ENCODE measurements at places on chromosomes 16 and 17.

DNA sequence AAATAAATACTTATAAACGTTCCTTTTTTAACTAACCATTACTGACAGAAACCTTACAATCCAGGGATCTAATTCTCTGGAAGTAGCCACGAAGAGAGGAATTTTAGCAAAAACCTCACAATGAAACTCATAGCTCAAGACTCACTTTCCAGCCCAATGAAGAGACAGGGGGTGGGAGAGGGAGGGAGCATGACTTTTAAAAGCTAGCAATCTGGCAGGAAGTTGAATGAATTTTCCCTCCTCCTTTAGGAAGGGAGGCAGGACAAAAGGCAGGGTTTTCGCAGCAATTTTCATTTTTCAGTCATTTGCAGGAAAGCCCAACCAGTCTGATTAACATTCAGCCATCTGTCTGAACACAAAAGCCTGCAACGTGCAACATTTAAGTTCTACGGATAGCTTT is 381.5 kb upstream of the PSMD7 start:
- no peak for DNase-seq

DNA sequence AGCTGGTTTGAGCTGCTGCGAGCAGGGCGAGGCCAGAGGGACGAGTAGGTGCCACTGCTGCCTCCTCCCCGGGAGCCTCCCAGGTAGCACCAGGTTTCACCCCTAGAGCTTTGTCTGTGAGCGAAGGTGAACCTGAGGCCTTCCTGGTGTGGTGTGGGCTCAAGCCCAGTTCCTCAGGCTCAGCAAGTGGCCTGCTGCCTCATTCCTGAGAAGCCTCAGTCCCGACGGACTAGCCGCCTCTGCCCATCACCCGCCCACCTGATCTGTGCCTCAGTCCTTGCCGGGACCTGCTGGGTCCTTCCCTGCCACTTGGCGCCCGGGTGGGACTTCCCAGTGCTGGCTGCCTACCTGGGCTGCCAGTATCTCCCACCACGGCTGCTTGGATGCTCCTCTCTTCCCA is 1.7 kb downstream of the NLRC3 start:
- no peak for DNase-seq

- no peak for DNase-seq
These were observed 80.6 kb downstream of the NETO2 start for GRCh38 chr16:47063011-47063724.

DNA sequence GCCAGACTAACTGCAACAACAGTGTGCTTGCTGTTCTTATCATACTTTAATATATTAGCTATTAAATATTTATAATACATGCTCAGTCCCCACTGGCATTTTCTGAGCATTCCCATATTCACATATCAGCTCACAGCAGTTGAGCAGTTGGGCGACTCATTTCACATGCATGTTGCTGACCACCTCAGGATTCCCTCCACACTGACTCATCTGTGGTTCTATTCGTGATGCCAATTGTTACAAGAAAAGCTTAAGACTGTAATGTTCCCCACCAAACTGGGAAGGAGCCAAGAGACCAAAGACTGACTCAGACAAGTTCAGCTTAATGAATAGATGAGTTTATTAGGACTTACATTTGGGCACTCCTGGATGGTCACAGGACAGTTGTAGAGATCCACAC is 100.3 kb upstream of the KIF2B start:
- no peak for DNase-seq

- no peak for DNase-seq
These were observed 3.8 kb upstream of the DEF8 start for GRCh38 chr16:89944773-89945172.

GRCh38 chr16:48501516-48502377 is 108.2 kb downstream of the N4BP1 start:
- no peak for DNase-seq

GRCh38 chr16:73546341-73546845 is 498.5 kb upstream of the ZFHX3 start:
- DNase-seq: no peak

DNA sequence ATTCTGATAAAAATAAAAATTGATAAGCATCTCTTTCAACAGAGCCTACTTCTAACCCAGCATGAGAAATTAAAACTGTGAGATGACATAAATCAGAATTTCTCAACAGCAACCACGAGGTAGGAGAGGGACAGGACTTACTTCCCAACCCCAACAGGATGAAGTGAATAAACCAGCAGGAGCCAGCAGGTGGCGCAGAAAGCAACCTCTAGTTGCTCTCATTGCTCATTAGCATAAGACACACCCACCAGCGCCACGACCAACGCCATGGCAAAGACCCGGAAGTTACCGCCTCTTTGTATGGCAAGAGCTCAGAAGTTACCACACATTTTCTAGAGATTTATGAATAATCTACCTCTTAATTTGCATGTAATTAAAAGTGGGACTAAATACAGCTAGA is 189.4 kb upstream of the CDH8 start:
- DNase-seq: peak; percentile 12

DNA sequence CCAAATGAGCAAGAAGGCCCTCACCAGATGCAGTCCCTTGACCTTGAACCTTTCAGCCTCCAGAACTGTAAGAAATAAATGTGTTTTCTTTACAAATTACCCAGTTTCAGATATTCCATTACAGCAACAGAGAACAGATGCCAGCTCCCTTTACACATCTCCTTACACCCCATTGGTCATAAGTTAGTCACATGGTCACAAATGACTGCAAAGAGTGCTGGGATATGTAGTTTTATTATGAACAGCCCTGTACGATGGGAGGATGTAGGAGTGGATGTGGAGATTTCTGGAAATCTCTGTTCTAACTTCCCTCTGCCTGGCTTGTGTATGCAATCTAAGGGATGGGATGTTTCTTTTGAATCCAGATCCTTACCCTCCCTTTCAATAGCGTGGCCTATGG is 13.3 kb upstream of the RPL38 start:
- no peak for DNase-seq

DNA sequence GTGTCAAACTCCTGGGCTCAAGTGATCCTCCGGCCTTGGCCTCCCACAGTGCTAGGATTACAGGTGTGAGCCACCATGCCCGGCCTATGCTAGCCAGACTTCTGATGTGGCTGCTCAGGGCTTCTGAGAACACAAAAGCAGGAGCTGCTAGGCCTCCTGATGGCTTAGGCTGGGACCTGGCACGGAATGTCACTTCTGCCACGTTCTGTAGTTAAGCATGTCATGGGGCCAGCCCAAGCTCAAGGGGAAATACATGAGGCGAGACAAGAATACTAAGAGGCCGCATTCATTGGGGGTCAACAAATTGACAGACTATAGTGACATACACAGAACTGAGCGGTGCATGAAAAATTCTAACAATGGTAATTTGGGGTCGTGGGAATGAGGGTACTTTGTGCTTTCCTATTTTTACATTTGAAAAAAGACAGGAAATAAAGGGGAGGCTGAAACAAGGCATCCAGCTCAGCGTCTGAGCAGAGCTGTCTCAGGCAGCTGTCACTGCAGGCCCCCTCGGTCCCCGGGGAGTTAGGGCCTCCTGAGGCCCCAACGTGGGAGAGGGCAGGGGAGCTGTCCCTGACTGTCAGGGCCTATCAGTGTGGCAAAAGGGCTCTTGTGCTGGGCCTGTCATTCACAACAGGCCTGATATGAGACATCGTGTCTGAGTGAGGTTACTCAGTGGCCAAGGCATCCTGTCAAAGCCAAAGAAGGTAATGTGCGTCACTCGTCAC is 26.4 kb downstream of the CFAP20 start:
- DNase-seq: no peak

DNA sequence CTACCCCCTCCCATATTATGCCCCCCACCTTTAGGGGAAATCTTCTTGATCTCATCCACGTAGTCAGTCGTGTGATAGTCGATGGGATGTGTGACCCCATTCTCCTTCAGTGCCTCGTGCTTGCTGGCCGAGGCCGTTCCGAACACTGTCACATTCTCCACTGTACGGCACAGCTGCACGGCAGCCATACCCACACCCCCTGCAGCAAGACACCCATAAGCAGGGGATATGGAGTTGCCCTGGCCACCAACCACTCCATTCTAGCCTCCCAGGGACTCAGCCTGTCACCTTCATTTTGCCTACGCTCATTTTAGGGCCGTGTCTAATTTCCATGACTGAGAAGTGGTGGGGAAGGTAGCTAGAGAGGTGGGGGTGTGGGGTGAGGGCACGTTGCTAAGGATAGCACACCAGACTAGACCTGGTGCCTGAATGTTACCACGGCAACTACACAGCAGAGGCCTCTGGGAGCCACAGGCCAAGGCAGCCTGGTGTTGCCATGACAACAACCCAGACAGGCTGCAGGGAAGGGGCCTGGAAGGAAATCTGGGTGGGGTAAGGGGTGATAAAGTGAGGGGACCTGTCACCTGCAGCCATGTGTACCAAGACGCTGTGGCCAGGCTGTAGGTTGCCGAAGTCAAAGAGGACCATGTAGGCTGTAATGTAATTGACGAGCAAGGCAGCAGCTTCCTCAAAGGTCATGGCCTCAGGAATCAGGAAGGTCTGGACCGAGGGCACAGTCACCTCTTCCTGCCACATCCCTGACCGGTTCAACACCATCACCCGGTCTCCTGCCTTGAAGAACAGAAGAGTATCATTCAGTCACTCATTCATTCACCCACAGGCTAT is 4.0 kb downstream of the VAT1 start:
- DNase-seq: no peak

GRCh38 chr16:76956394-76956793 is 234.6 kb upstream of the MON1B start:
- DNase-seq: no peak

- no peak for DNase-seq
These were observed 115.6 kb downstream of the CCDC182 start for GRCh38 chr17:57629470-57629869.

DNA sequence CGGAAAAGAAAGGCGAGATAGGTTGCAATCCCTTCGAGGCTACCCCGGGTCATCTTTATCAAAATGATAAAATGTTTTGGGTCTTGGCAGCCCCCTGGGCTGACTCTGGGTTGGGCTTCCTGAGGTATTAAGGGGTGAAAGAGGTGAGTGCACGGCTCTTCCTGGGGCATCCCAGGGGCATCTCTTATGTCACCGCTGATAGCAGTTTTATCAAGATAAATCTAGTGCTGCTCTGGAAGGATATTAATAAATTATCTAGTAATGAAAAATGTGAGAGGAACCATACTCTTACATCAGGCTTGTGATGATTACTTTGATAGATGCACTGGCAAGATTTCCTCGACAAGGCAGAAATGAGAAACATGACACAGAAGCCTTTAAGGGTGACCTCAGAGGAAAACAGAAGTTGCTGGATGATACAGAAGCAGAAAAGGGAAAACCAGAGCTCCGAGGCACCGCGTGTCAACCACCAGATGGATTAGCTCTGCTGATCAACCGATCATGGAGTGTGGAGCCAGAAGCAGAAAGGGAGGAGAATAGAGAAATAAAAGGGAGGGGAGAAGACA is 491.3 kb downstream of the TMEM114 start:
- DNase-seq: no peak

GRCh38 chr16:58733248-58733670 is 857 bp downstream of the GOT2 start:
- no peak for DNase-seq

DNA sequence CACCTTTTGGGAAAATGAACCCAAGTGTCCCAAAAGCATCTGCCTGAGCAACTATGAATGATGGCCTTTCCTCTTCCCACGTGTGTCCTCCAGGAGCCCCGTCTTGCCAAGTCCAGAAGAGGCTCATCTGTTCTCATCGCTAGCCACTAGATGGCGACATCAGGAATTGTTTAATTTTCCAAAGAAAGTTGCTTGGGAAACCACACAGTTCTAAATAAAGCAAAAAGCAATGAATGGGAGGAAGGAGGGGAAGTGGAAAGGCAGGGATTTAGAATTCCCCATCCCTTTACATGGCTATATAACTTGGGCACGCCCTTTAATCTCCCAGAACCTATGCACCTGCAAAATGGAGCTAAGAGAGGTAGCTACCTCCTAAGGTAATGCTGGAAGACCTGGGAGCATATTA is 9.0 kb upstream of the CDH5 start:
- DNase-seq: no peak

GRCh38 chr16:28526201-28527099 is 12.3 kb downstream of the NUPR1 start:
- no peak for DNase-seq

- DNase-seq: no peak
These were observed 23.4 kb downstream of the MYH8 start for GRCh38 chr17:10398352-10398751.

GRCh38 chr17:79438058-79438457 is 172.8 kb downstream of the RBFOX3 start:
- no peak for DNase-seq

DNA sequence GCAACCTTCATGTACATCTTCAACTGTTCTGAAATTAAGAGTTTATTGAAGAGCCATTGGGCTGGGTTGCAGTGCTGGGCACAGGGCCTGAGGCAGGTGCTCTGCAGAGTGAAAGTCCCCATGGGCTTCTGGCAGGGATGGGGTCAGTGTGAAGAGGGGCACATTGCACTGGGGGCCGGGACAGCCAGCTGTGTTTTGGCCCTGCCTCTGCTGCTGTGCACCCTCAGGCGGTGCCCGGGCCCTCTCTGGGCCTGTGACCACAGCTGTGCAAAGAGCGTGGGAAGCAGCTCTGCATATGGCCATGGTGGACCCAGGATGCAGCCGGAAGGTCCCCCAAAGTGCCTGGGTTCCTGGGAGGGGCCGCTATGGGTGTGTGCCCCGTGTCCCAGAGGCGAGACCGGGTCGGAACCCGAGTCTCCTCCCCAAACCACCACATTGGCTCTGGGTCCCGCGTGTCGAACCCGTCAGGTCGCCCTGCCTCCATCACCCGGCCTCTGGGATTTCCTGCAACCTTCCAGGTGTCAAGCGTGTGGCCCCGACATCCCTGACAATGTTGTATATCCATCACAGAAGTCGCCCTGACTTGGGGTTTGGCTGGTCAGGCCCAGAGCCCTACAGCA is 38.2 kb upstream of the ZNF469 start:
- DNase-seq: no peak

- no peak for DNase-seq
These were observed 11.4 kb downstream of the CTNS start for GRCh38 chr17:3647769-3648555.

GRCh38 chr17:50272711-50273653 is 1.3 kb upstream of the TMEM92 start:
- DNase-seq: no peak

GRCh38 chr17:57391076-57391825 is 134.9 kb downstream of the MSI2 start:
- no peak for DNase-seq

- DNase-seq: peak; percentile 33
These were observed 1.1 kb downstream of the VAT1 start for GRCh38 chr17:43020789-43021740.

- no peak for DNase-seq
These were observed 7.8 kb upstream of the TMEM132E start for GRCh38 chr17:34571428-34572130.

DNA sequence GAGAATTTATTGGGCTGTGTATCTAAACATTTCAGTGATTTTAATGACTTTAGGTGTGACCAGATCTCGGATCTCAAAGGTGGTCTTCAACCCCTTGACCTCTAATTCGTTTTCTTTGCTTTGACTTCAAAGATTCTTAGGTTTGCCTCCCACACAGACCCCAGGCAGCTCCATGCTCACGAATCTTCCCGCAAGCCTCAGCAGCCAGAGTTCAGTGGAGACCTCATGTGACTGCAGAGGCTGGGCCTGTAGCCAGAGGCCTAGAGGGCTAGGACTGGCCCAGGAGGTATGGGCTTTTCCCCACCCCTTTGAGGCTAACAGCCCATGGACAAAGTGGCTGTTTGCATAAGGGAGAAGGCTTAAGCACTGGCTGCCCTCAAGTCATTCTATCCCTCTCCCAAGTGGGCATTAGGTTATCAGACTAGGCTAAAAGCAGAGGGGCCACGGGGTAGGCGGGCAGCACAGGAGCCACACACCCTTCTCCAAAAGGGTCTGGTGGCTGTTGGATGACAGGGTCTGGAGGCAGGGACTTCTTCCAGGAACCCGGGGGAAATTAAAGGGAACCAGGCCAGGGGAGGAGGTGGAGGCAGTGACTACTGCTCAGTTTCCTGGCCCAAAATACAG is 3.0 kb downstream of the HIRIP3 start:
- no peak for DNase-seq
